Heart right ventricle (tissue), 16 donors: ENCODE measurements at places on chromosomes 3 and 15.

DNA sequence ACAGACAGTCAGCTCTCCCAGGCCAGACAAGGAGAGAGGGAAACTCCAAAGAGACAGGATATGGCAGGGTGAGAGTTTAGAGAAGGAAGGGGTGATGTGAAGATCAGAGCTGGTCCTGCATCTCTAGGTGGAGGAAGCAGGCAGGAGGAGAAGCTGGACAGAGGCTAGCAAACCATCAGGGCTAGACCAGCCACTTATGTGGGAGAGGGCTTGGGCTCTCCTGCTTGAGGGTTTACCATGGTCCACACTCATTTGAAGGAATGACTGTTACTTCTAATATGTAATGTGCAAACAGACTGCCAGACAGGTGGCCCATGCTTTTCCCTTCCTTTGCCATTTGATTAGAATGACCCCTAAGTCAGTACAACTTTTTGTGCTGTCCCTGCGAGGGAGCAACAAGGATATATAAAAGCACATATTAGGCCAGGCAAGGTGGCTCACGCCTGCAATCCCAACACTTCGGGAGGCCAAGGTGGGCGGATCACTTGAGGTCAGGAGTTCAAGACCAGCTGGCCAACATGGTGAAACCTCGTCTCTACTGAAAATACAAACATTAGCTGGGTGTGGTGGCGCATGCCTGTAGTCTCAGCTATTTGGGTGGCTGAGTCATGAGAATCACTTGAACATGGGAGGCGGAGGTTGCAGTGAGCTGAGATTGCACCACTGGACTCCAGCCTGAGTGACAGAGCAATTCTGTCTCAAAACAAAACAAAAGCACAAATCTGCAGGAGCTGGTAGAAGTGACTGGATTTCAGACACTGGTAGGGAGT, 41.0 kb upstream of the MANF start:
- DNase-seq = no peak

- DNase-seq = no peak
Measured at GRCh38 chr3:147940405-147941193, 531.4 kb downstream of the ZIC1 start.

- DNase-seq = no peak
Measured at GRCh38 chr15:60353245-60353920, 44.4 kb downstream of the ANXA2 start.

DNA sequence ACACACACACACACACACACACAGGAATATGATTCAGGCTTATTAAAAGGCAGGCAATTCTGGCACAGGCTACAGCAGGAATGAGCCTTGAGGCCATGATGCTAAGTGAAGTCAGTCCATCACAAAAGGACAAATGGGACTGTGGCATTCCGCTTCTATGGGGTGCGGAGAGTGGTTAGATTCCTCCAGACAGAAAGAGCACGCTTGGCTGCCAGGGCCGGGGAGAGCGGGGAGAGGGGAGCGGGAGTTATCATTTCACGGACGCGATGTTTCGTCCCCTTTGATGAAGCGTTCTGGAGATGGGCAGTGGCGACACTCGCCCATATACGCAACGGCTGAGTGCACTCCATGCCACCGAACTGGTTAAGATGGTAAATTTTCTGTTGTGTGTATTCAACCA, 58.5 kb upstream of the FAM174B start:
- DNase-seq = no peak

GRCh38 chr15:61697796-61698195, 362.5 kb downstream of the VPS13C start:
- DNase-seq = no peak

GRCh38 chr3:107404727-107405469, 27.7 kb downstream of the CCDC54 start:
- no peak for DNase-seq

DNA sequence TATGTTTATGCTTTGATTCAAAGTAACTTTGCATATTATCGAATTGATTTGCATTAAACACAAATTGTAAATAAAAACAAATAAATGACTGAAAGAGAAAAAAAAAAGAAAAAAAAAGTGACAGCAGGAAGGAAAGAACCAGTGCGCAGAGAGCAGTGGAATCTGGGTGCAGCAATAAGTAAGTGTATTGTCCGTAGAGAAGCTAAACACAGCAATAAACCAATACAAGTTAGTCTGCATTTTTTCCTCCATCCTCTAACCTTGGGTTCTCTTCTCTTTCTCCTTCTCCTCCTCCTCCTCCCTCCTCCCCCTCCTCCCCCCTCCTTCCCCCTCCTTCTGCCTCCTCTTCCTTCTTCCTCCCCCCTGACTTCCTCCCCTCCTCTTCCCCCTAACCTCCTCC, 18.3 kb upstream of the ARL8B start:
- no peak for DNase-seq

DNA sequence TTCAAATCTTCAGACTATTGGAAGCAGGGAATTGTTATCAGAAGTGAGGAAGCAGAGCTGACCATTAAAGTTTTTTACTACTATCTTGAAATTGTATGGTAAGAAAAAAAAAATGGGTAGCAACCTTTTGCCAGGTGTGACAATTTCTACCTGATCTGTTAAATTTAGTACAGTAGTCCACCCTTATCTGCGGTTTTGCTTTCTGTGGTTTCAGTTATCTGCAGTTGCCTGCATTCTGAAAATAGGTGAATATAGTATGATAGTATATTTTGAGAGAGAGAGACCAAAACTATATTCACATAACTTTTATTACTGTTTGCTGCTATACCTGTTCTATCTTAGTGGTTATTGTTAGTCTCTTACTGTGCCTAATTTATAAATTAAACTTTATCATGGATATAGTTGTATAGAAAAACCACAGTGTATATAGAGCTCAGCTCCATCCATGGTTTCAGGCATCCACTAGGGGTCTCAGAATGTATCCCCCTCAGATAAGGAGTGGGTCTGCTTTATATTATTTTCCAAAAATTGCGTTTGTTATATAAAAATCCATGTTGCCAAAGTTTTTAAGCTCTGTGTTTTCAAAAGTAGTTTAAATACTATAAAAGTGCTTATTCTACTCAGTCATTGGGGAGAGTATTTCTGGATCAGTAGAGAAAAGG, 69.9 kb downstream of the PTPRG start:
- no peak for DNase-seq

DNA sequence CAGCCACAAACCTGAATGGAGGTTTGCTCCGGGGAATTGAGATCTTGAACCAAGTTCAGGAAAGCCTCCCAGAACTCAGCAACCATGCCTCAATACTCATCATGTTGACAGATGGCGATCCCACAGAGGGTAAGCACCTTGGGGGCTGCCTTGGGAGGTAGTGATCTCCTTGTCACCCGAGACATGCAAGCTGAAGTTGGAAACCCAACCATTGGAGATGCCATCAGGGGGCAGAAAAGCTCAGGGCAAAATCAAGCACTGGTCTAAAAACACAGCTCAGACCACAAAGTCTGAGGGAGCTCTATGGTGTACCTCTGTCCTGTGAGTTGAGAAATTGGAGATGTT, 5.8 kb downstream of the ITIH1 start:
- no peak for DNase-seq

DNA sequence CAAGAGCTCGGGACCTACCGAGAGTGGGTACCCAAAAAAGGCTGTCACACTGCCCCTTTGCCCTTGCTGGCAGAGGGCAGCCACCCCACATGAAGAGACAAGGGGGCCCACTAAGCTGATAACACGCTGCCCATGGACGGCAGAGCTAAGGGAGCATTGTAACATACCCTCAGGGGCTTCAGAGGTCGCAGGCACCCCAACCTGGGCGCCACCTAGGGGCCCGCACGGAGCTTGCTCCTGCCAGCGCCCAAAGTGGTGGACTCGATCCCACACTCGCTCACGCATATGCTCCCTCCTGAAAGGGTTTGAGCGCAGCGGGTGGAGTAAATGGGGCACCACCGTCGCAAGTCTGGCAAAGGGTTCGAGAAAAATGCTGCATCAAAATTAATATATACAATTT, 975.4 kb downstream of the ZPLD1 start:
- DNase-seq = no peak

DNA sequence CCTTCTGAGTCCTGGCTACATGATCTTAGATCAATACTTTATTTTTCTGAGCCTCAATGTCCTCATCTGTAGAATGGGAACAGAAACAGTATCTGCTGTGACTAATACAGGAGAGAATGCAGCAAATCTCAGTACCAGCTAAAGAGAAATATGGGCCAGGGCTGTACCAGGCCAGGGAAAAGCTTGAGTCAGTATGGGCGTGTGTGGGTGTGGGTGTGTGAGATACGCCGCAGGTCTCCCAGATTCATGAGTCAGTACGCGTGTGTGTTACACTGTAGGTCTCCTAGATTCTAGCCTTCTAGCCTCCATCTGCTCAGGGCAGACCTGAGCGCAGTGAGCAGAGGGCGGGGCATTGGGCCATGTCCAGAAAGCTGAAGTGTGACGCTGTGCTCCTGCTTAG, 15.2 kb downstream of the GNAI2 start:
- DNase-seq = no peak

GRCh38 chr15:86135041-86135440, 55.4 kb downstream of the AGBL1 start:
- DNase-seq = no peak

DNA sequence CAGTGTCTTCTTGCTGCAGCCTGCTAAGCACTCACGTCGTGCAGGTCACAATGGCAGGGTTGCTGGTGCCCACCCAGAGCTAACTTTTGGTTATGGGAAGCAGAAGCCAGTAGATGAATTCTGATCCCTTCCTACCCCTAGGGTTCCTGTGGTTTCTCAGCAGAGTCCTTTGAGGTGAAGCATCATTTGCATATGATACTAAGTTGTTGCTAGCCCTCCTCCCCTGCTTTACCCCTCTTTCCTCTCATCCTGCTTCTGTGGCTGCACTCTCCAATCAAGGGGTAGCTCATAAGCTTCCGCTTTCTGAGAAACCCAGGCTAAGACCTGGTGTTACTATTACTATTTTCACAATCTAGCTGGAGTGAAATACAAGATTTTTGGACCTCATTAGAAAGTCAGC, 22.1 kb upstream of the HEG1 start:
- DNase-seq = no peak

DNA sequence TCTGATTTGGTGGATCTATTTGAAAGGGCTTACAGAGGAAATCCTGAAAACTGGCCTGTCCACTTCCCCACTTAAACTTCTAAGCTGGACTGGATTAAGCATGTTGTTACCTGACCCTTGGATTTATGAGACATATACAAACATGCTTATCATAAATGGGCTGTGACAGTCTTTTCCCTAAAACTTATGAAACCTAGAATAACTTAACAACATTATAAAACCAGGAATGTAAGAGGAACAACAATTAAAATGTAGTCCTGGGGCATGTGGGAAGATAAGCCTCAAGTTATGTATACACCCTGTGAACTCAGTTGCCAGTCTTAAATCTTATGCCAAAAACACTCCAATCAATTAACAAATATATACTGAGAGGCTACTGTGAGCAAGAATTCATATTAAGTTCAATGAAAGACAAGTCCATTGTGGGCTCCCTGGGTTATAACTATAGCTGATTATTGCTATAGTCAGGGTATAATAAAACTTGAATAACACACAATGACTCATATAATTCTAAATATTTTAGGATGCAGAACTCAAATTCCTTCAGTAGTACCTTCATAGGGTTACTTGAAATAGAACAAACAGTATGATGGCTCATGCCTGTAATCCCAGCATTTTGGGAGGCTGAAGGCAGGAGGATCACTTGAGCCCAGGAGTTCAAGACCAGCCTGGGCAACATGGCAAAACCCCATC, 87.2 kb upstream of the PPIB start:
- DNase-seq = no peak

- no peak for DNase-seq
Measured at GRCh38 chr3:111070772-111071256, 802 bp upstream of the NECTIN3 start.

- DNase-seq = no peak
Measured at GRCh38 chr3:126737527-126737926, 33.5 kb downstream of the CHCHD6 start.

GRCh38 chr3:186612721-186613636, at the start of gene AHSG:
AHSG (plus strand) TSS chr3:186613060; CDS start chr3:186613142, 82 bp downstream.
- DNase-seq = no peak

DNA sequence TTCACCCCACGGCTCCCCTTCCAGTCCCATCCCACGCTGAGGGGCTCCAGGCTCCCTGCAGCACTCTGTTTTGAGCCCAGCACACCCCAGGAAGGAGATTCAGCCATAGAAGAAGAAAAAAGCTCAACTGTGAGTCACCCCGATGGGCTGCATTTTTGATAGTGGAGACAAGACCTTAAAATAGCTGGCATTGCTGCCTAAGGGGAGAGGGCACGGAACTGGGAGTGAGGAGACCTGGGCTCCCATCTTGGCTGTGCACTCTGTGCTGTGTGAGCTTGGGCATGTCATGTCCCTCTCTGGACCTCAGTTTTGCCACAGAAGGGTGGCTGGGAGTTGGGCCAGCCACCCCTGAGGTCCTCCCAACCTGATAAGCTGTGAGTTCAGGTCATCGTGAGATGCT, 57.2 kb upstream of the SMAD6 start:
- no peak for DNase-seq

DNA sequence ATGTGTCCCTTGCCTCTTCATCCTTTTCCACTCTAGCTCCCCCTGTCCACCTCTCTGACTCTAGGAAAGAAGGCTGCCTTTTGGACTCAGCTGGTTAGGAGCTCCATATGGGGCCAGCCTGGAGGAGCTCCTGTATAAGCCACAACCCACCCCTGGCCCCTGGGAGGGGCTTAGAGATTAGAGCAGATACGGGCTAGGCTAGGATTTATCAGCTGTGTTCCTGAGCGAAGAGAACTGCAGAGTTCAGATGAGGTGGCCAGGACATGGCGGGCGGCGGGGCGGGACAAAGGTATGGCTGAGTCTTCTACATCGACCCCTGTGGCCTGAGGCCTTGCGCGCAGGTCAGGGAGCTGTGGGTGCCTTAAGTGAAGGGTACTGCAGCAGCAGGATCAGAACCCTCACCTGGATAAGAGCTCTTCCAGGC, 7.9 kb downstream of the NBEAL2 start:
- no peak for DNase-seq
